ENCODE measurements at places on chromosomes 13 and 19. TPM values are rescaled to one million over a fixed set of nuclear protein-coding genes. Genes with fewer than 3 reads are reported as not detected.
A peak's percentile ranks its signal among the peaks of the same experiment; 100 is the strongest.

The OR10H1 gene
- total RNA-seq: not detected

The SLITRK6 gene
- not detected for total RNA-seq

The ZNF540 gene
- 1.7 TPM for total RNA-seq

The F10 gene
- not detected for total RNA-seq

The NLRP4 gene
- not detected for total RNA-seq

The RFPL4A gene
- total RNA-seq: not detected

The CFAP97D2 gene
- not detected for total RNA-seq

The SYCN gene
- not detected for total RNA-seq

The ZNF493 gene
- 15.6 TPM for total RNA-seq

The SCEL gene
- not detected for total RNA-seq

DNA sequence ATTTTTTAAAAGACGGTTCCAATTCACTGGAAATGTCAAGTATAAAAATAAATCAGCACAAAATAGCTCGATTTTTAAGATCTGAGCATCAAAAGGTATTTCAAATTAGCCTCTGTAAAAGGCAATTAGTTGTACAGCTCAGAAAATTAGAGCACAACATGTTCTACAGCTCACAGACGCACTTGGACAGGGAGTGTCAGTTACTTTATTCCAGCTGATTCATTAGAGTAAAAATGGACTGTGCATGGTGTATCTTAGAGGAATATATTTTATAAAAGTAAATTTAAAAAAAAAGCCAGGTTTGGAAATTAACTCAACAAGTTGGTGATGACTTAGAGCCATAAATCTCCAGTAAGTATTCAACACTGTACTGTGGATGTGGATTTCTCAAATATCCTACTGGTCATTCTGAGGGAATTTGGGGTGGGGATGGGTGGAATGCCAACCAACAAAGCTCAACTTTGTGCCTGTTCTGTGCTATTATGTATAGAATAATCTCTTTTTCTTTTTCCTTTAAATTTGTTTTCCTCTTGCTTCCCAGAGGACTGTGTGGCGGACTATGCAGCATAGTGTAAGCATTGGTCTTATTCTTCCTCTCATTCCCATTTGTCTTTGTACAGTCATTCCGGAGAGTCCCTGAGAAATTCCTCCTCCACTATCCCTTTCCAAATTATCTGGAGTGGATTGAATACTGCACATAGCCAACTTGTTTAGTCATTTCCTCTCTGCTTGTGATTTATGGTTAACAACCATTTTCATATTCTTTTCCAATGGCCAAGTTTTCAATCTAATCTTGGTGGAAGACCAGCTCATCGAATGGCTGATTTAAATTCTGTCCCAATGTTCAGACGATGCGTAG is 169.3 kb downstream of the DCT start:
- DNase-seq: no peak

- DNase-seq: no peak
Measured at GRCh38 chr13:44280456-44280855, 93.2 kb upstream of the SERP2 start.

DNA sequence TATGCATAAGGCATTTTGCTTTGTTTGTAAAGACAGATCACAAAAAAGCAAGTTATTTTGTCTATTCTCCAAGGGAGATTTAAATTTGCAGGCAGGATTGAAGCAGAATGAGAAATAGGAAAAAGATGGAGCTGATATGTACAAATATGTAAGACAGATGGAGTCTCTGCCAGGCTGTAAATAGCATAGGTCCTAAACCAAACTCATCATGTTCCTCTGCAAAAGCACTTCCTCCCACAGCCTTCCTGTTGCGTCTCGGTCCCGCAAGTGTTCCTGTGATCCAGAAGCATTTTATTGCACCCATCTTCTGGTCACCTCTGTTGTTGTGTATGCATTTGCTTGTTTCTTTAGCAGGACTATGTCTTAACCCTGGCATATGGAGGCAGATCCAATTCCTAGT is 95.7 kb upstream of the CLDN10 start:
- no peak for DNase-seq

DNA sequence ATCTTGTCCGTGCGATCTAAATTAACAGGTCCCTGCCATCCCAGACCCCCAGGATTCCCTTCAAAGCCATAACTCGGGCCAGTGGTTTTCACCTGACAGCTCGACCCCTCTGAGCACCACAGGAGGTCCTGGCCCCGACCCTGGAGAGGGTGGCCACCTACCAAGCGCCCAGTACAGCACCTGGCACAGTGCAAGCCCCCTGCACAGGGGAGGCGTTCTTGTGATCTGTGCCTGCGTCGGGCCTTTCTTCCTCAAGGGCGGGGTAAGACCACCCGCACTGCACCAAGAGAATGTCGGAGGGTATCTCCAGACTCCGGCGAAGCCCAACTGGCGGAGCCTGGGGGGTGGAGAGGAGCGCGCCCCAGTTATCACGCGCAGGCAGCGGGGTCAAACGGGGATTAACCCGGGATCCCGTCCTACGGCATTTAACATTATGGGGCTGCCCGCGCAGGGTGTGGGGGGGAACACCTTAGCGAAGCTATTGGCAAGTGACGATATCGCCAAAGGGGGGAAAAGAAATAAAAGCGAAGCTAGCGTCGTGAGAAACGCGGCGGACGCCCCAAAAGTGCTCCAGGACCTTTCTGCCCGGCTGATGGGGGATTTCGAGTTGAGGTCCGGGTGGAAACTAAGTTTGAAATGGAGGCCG is 1.3 kb upstream of the HNRNPL start:
- DNase-seq: peak; percentile 67

- DNase-seq: no peak
Measured at GRCh38 chr13:59205501-59205900, 958.2 kb downstream of the DIAPH3 start.

GRCh38 chr13:100130930-100131511 is 42.1 kb downstream of the PCCA start:
- no peak for DNase-seq

DNA sequence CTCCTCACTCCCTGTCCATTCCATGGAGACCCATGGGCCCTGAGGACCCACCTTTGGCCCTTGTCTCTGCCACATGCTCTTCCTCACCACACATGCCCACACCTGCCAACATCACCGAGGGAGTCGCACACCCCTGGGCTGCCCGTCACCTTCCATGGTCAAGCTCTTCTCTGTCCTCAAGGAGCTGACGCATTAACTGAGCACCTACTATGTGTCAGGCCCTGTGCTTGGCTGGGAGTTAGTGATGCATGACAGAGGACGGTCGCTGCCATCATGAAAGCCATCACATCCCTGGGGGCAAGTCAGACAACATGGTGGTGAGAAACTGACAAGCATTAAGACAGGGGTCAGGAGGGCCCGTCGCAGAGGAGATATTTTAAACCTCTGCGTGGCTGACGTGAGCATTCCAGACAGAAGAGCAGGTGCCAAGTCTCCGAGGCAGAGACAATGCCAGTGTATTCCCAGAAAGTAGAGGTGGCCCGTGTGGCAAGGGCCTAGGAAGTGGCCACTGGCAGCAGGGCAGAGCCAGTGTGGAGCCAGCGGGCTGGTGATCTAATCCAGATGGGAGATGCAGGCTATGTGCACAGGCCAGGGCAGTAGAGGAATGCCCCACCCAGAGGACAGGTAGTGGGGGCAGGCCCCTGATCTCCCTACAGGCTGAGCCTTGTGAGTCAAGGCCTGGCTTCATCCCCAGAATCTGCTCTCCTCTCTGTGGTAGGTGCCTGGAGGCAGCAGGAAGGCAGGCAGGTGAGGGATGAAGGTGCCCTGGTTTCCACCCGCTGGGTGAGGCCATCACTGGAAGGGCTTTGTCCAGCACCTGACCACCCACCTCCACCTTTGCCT is 21.2 kb downstream of the ELAVL1 start:
- no peak for DNase-seq

DNA sequence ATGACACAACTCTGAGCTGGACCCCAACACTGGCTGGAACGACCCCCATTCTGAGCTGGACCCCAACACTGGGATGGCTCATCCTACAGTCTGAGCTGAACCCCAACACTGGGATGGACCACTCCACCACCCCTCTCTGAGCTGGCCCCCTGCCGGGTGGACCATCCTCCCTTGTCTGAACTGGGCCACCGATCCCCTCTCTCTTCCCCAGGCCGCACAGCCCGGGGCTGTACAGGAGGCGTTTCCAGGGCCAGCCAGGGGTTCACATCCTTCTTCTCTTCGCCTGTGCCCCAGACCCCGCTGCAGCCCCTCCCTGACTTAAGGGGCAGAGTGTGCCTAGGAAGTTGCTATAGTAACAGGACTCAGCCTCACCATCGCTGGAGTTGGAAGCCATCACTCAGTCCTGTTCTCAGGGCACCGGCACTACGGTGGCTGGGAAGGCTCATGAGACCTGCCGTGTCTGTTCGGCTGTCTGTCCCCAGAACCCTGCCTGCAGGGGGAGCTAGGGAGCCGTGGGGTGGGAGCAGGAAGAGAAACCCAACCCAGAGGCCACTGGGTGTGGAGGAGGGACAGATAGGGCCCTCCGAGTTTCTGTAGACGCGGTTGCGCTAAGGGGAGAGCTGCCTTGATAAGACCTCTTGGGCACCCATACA is 3.7 kb downstream of the PRKACA start:
- DNase-seq: peak; percentile 67

GRCh38 chr19:42250183-42250665 is 4.7 kb downstream of the ERF start:
- no peak for DNase-seq

- no peak for DNase-seq
Measured at GRCh38 chr19:7744199-7744786, 3.0 kb downstream of the CD209 start.

GRCh38 chr13:63546524-63546923 is 2130.9 kb upstream of the PCDH20 start:
- DNase-seq: no peak

DNA sequence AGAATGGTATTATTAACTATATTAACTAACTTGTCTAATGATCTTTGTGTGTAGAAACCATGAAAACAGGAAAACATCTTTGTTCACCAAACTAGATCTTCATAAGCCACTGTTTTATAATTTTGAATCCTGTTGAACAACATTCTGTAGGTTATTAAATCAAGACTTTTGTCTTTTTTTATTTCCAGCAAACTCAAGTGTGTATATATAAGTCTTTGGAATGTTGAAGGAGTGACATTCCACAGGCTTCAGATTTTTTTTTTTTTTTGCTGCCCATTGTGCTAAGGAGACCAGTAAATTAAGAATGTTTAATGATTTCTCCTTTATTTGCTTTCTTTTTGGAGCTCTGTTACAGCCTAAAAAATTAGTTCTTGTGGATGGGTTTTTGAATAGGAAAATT is 89.6 kb downstream of the LMO7 start:
- DNase-seq: no peak

DNA sequence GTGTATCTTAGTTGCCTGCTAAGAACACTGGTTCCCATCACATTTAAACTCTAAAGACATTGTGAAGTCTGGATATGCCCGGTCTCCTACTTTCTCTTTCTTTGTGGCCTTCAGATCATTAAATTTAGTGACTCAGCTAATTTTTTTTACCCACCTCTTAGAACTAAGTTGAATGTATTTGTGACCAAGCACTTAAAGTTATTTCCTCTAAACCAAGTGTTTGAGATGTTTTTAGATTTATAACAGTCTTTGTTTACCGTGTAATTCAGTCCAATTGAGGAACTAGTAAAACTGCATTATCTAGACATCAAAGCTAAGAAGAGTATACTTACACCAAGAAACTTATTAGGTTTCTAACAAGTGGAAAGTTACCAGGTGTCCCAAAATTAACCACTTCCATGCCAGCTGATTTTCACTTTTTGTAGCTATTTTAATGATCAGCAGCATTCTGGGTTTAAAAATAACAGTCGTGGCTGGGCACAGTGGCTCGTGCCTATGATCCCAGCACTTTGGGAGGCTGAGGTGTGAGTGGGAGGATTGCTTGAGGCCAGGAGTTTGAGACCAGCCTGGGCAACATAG is 53.1 kb downstream of the ARHGAP35 start:
- no peak for DNase-seq

GRCh38 chr19:28840891-28841290 is 372.1 kb downstream of the UQCRFS1 start:
- DNase-seq: no peak

DNA sequence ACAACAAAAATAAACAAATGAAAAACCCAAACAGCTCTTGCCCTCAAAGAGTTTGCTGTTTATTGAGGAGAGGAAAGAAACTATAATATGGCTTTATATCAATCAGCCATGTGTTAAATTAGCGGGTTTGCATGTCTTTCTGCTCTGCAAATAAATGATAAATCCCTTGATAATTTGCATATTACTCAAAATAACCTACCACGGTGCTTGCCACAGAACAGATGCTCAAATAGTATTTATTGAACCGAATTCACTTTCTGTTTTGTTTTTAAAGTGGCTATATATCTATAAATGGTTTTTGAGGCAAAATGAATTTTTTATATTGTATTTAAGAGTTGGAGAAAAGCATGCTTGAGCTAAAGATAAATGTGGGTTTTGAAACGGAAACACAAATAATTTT is 428.1 kb downstream of the ITGBL1 start:
- no peak for DNase-seq

DNA sequence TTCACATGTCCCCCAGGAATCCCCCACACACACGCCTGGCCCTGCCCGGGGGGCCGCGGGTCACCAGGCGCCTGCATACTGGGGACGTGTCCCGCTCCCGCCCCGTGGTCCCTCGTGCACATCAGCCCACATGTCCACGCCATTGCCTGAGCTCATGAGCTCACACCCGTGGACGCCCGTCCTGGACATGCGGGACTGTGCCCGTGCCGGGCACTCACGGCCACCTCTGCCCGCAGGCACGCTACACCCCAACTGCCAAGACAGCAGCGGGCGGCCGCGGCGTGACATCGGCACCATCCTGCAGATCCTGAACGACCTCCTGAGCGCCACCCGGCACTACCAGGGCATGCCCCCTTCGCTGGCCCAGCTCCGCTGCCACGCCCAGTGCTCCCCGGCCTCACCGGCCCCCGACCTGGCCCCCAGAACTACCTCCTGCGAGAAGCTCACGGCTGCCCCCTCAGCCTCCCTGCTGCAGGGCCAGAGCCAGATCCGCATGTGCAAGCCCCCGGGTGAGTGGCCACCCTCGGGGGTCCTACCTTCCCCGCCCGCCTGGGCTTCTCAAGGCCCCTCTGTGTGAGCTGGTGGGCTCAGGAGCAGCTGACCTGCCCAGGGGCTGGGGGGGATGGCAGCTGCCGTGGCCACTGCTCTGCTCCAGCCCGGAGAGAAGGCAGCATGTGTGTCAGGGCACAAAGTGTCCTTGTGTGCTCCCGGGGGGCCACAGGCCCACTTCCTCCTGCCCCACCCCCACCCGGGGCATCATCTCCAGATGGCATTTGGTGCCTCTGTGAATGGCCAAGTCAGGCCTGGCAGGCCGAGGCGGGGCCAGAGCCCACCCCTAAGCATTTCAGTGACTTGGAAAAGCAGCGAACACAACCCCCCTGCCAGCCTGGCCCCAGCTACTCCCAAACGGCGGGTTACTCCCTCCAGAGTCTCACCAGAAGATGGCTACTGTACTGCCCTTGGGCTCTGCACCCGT is 7.1 kb downstream of the MIDN start:
- no peak for DNase-seq

DNA sequence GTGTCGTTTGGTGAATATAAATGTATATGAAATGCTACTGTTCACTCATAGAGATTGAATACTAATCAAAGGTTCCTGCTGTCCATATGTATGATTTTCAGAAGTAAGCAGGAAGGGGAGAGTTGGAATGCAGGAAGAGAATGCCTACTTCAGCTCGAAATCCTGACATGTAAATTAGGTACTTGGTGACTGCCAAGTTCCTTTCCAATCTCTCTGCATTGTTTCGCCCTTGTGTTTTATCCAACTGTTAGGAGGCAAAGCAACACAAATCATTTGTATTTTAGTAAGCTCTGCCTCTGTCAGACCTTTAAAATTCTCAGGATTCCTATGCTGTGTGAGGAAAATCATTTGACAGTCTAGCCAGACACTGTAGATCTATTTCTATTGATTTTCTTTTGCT is 9.0 kb downstream of the STARD13 start:
- DNase-seq: no peak
